Stimulated activated naive CD4-positive, alpha-beta T cell (primary cell): ENCODE measurements at places on chromosomes 12 and 14.

GRCh38 chr14:91971188-91971778 is 23.8 kb upstream of the FBLN5 start:
- DNase-seq: no peak

DNA sequence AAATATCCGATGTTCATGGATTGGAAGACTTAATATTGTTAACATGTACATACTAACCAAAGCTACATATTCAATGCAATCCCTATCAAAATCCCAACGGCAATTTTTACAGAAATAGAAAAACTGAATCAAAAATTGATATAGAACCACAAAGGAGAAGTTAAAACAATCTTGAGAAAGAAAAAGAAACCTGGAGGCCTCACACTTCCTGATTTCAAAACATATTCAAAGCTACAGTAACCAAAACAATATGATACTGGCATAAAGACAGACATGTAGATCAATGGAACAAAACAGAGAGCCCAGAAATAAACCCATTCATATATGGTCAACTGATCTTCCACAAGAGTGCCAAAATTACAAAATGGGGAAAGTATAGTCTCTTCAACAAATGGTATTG is 5.4 kb upstream of the PELI2 start:
- no peak for DNase-seq

GRCh38 chr14:46573498-46573897 is 78.1 kb downstream of the RPL10L start:
- DNase-seq: no peak

DNA sequence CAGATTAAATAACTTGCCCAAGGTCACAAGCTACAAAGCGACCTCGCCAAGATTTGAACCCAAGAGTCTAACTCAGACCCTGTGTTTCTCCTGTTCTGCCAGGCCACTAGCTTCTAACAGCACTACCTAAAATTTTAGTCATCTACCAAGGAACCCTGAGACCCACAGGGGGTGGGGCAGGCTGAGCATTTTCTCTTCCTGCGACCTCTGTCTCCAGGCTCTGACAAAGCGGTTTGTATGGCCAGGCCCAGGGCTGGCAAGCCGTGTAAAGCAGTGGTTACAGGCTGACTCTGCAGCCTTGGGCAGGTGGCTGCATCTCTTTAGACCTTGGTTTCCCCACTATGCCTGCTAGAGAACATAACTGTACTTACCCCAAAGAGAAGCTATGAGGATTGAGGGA is 5.3 kb downstream of the VDR start:
- no peak for DNase-seq

GRCh38 chr14:23631234-23631633 is 4.9 kb upstream of the DHRS2 start:
- DNase-seq: no peak

- no peak for DNase-seq
Observed at GRCh38 chr14:100747736-100748135, 21.0 kb downstream of the DLK1 start.

- no peak for DNase-seq
Observed at GRCh38 chr12:58069268-58069963, 128.0 kb downstream of the ATP23 start.

- DNase-seq: peak; percentile 51
Observed at GRCh38 chr12:4270831-4271716, 2.5 kb upstream of the CCND2 start.

GRCh38 chr14:58276208-58276607 is 22.1 kb upstream of the ARID4A start:
- DNase-seq: no peak

- DNase-seq: no peak
Observed at GRCh38 chr12:97127061-97127460, 220.0 kb downstream of the NEDD1 start.

DNA sequence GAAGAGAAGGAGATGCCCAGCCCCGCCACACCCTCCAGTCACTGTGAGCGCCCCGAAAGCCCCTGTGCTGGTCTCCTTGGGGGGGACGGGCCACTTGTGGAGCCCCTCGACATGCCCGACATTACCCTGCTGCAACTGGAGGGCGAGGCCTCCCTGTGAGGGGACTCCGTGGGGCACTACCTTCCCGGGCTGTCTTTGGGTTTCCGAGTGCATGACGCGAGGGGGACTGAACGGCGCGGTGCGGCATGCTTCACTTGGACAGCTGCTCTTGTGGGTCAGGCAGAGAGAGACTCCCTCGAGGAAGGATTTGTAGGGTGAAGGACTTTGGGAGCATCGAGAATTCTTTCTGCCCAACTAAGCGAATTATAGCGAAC is 1.1 kb downstream of the CCDC184 start:
- no peak for DNase-seq

DNA sequence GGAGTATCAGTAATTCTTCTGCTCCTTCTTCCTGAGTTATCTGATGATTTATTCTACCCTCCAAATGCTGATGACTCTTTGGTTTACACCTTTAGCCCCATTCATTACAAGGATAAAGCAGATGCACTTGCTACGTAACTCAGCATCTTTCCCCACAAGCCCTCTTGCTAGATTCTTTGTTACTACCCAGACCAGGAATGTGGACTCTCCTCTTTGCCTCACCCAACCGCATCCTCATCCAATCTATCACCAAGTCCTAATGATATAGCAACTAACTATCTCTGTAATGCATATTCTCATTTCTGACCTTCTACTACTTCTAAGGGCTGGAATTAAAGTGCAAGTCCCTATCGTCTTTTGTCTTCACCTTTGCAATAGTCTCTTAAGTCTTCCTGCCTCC is 9.2 kb downstream of the KRT1 start:
- DNase-seq: no peak

DNA sequence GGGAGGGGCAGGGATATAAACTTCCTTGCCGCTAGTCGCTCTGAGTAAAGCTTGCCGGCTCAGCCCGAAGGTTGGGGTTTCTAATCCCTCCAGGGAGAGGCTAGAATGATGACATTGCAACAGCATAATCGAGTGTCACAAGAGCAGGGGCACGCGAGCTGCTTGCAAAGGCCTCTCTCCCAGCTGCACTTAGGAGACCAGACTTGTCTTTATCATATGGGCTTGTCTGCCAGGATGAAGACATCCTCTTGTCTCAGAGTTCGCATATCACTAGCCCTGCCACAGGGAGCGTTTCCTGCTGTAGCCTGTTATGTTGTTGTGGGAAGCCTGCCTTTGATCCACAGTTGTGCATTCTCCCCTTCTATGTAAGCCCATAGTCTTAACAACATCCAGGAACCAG is 180.0 kb downstream of the ESR2 start:
- no peak for DNase-seq

- no peak for DNase-seq
Observed at GRCh38 chr14:68770051-68770450, 22.8 kb downstream of the ZFP36L1 start.

- DNase-seq: no peak
Observed at GRCh38 chr14:98594156-98594555, 677.8 kb downstream of the BCL11B start.

- DNase-seq: no peak
Observed at GRCh38 chr14:91975763-91976162, 28.3 kb upstream of the FBLN5 start.

GRCh38 chr12:110157539-110157938 is 33.4 kb downstream of the IFT81 start:
- DNase-seq: no peak

- no peak for DNase-seq
Observed at GRCh38 chr12:107635139-107635538, 50.5 kb upstream of the PWP1 start.
